NCI-H187 (cell line): ENCODE measurements at places on chromosomes 12 and 14.

GRCh38 chr14:99244941-99245563 is 26.9 kb downstream of the BCL11B start:
- DNase-seq: no peak

DNA sequence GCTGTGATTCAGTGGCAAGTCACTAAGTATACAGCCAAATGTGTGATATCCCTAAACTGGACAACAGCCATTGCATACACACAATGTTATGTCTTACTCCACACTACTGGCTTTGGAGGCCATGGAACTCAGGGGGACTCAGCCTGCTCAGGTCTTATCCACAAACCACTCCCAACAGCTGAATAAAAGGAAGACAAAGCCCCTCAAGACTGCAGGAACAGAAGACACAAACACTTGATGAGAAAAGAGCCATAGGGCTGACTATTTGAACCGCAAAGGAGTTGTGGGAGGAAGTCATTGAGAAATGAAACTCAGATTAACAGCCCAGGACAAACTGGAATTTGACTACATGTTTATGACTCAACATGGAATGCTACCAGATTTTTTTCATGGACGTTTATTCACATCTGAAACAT is 40.9 kb downstream of the PTGER2 start:
- DNase-seq: no peak

- DNase-seq: no peak
Measured at GRCh38 chr12:52729147-52729546, 25.8 kb upstream of the KRT77 start.

DNA sequence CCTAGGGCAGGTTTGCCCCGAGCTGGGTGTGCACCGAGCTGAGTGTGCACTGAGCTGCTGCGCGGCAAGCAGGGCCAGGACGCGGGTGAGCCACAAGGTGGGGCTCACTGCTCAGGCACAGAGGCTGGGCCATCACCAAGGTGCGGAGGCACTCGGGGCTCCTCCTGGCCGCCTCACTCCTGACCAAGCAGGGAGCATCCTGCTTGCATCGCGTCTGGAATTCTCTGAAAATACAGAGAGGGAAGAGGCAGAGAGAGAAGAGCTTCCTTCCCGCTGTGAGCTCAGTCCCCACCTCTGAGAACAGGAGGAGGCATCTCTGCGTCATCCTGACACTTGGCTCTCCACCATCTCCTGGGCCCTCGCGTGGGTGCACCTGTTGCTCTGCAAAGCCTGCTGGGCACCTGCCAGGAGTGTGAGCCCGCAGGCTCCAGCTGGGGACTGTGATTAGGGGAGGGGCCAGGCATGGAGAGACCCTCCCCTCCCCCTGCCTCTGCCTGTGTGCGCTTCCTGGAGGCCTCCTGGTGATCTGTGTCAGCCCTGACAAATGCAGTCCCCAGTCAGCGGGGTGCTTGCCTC is 116.3 kb downstream of the GLT1D1 start:
- peak; percentile 98 for DNase-seq

DNA sequence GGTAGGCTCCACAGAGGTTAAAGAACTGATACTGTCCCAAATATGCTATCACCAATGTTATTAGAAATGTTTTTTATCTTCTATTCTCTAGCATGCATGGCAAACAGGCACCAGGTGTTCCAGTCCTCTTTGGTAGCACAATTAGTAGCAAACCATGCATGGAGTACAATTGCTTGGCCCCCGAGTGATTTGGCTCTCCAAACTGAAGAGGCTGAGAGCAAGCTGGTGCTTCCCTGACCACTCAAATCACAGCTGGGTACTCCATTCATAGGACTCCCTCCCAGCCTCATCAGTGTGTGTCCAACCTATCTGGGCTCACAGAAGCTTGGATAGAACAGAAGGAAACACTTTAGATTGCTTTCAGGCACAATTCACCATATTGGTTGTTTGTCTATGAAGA is 93.4 kb downstream of the DIO2 start:
- peak; percentile 96 for DNase-seq

- no peak for DNase-seq
Measured at GRCh38 chr14:105498430-105499255, 7.6 kb downstream of the TEDC1 start.

- no peak for DNase-seq
Measured at GRCh38 chr12:78034025-78034424, 203.3 kb downstream of the NAV3 start.

DNA sequence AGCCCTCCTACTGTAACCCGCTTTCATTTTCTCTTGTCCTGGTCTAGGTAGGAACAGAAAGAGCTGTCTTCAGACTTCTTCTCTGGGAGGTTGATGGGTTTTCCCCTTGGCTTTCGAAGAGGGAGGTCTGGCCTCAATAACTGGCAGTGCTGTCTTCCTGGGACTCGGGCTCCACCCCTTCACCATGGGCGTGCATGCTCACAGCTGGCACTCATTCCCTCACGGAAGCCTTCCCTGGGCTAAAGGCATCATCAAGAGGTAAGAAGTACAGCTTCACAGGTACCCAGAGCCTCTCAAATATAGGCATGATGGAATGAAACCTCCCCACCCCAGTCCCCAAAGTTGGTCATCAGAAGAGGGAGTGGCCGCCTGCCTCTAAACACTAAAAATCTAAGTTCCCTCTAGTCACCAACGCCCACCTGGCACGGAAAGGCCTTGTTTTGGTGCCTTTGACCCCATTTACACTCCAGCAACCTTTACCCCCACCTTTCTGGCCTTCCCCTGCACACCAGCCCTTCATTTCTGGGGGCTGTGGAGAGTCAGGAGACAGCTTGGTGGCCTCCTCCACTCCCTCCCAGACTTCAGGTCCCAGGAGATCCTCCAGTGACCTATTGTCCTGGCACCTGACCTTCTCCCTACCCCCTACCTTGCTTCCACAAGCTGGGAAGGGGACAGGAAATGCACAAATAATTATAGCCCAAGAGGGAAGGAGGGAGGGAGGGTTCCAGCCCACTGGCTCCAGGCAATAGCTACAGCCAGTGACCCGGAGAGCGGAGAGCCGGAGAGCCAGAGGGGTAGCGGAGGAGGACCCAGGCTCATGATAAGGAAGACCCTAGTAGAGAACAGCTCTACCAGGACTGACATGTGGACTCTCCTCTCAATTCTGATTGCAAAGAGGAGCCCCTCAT is 2.8 kb downstream of the RAPGEF3 start:
- no peak for DNase-seq

DNA sequence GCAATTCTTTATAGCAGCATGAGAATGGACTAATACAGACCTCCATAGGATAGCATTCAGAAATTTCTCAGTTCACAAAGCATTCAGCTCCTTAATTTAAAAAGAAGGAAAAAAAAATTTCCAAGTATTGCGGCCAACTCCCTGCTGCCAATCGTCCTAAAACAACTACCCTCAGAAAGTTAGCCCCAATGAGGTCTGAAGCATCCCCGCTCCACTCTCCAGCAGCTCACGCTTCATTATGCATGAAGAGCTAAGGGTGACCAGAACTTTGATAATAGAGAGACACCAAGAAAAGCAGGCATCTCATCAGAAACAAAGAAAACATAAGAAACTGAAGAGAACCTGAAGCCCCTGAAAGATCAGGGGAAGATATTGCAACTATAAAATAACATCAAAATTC is 172.8 kb upstream of the NUDT4 start:
- no peak for DNase-seq

GRCh38 chr14:101969481-101969880 is 5.1 kb downstream of the DYNC1H1 start:
- DNase-seq: no peak

DNA sequence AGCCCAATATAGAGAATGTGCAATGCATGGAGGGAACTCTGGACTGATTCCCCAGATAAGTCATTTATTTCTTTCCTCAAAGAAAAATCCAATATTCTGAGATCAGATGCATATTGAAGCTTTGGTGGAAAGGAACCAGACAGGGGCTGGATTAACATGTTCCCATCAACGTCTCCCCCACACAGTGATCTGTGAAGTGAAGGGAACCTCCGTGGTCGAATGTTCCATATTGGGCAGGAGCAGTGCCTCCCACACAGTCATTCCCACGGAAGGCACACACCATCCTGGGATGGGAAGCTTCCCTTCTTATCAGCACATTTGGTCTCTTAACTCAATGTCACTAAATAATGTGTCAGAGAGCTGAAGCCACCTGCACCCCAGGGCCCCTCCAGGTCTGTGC is 247.1 kb downstream of the BCL11B start:
- no peak for DNase-seq

GRCh38 chr12:11765817-11766794 is 116.6 kb downstream of the ETV6 start:
- DNase-seq: no peak

DNA sequence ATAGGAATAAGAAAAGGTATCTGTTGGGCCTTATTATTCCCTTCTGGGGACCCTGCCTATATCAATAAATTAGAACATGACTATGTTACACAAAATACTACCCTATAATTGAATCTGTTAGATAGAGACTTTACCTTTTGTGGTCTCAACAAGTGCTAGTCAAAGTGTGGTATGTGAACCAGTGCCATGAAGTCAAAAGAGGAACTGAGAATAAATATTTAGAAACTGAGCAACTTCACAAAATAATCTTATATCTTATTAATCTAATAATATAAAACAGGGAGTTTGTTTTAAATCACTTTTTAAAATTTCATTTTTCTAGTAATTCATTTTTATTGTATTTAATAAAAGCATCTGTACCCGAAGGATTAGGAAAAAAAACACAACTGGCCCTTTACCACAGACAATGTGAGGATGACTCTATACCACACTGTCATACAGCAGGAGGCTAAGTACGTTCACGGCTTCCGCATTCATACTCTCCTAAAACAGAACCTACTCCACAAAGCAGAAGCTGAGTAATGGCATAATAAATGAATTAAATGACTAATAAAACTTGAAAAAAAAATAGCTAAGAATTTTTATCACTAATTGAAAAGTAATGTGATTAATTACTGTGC is 42.1 kb downstream of the SEC23A start:
- DNase-seq: no peak

DNA sequence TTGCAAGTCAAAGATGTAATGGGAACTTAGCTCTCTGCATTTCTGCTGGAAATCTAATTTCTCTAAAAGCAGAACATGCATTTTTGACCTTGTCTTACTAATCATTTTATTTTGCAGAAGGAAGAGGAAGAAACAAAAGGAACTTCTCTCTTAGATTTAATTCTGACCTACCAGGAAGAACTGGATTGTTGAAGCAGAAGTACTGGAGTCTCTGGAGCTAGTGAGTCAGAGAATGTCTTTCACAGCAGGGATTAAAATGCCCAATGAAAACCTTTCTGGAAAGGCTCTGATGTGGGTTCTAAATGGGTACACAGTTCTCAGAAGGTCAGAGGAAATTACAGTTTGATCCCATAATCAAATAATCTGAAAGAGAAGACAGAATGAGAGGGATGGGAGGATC is 70.8 kb upstream of the GNG2 start:
- no peak for DNase-seq

- DNase-seq: no peak
Measured at GRCh38 chr12:20028033-20028432, 340.3 kb upstream of the PDE3A start.

- no peak for DNase-seq
Measured at GRCh38 chr14:92144708-92145107, 22.9 kb downstream of the CPSF2 start.

GRCh38 chr12:42492267-42492666 is 97.3 kb downstream of the PRICKLE1 start:
- DNase-seq: no peak

DNA sequence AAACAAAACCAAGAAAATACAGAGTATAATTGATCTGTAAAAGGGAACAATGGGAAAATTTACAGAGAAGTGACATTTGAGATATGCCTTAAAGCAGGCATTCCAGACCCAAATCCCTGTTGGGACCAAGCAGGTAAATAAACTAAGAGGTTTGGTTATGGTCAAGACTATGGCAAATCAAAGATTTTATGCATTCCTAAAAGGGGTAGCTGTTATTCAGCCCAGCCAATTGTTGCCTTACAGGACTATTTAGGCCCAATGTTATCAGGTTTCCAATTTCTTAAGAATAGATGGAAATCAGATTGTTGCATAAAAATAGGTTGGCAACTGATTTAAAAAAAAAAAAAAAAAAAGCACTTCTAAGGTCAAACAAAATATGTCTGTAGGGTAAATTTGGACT is 5.3 kb downstream of the DNAI7 start:
- no peak for DNase-seq
